Right atrium auricular region (tissue), 2 donors: ENCODE measurements at places on chromosomes 1 and 21. TPM values are rescaled to one million over a fixed set of nuclear protein-coding genes. Genes with fewer than 3 reads are reported as not detected.

DNA sequence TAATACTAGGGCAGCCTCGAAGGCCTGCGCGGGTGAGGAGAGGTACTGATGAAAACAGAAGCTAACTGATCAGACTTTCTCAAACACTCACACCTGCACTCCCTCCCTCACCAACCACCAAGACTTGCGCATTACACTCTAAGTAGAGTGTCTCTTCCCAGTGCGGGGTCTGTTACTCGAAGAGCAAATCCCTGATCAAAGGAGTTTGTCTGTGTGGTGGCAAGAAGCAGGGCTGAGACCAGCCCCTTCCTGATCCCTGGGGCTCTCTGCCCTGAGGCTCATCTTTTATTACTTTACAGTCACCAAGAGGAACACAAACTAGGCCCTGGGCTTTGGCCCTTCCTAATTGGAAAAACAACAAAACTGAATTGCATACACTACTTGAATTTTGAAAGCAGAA lies 19.5 kb upstream of the TSNAX start:
- no peak overlapping the region for H3K27ac ChIP-seq
- H3K4me1 ChIP-seq: no peaks in the 10 kb centered on the region
- H3K36me3 ChIP-seq: no peaks in the 10 kb centered on the region
- no peak overlapping the region for H3K4me3 ChIP-seq

DNA sequence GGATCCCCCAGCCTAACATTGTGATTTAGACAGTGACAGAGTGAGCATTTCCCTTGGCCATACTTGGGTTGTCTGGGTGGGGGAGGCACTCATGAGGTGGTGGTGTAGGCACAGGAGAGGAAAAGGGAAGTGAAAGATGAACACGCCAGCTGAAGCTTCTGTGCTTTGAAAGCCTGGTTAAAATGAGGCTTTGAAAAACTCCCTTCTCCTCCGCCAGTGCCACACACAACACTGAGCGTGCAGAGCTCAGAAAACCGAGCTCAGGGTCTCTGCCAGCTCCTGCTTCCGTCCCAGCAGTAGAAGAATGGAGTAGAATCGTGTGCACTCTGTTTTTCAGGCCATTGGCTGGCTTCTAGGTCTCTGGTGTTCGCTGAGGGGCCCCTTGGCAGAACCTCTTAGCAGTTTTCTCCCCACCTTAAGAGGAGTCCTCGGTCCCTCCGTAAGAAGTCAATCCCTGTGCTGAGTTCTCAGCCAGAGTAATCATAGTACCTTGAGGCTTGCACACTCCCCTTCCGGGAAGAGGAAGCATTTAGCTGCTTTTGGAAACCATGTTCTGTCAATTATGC lies 12.9 kb downstream of the PLEKHM2 start:
- H3K4me1 ChIP-seq: no peaks in the 10 kb centered on the region
- H3K27ac ChIP-seq: no peak overlapping the region
- no peaks in the 10 kb centered on the region for H3K27me3 ChIP-seq
- DNase-seq: no peak
- peaks cover 11% of the 10 kb centered on the region for H3K36me3 ChIP-seq

GRCh38 chr1:91732291-91733107 lies 153.5 kb downstream of the TGFBR3 start:
- peak overlapping the region; percentile 60 for H3K27ac ChIP-seq
- no peaks in the 10 kb centered on the region for H3K27me3 ChIP-seq
- no peak overlapping the region for H3K4me3 ChIP-seq
- peaks cover 30% of the 10 kb centered on the region for H3K36me3 ChIP-seq

- peak overlapping the region; percentile 99 for H3K4me3 ChIP-seq
- no peaks in the 10 kb centered on the region for H3K27me3 ChIP-seq
- H3K36me3 ChIP-seq: peaks cover 39% of the 10 kb centered on the region
- no peak for DNase-seq
- peaks cover 49% of the 10 kb centered on the region for H3K4me1 ChIP-seq
Measured at GRCh38 chr1:244863491-244864252, 671 bp downstream of the HNRNPU start.

DNA sequence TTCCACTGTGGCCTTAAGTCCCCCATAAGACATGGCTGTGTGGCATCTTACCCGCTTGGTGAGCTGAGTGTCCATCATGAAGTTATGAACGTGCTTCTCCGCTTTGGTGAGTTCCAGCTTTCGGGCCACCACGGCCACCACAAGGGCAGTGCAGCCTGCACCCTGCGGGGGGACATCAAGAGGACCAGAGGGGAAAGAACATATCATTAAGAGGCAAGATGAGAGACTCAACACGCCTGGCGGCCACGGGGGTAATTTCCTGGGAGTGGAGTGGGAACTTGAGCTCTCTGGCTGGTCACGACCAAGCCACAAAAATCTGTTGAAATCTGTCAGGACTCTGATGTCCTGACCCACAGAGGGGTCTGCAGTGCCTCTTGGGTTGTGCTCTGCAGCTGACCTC lies 117.9 kb upstream of the ADAR start:
- H3K27ac ChIP-seq: no peak overlapping the region
- H3K27me3 ChIP-seq: no peaks in the 10 kb centered on the region
- H3K4me3 ChIP-seq: no peak overlapping the region
- H3K36me3 ChIP-seq: no peaks in the 10 kb centered on the region
- no peaks in the 10 kb centered on the region for H3K4me1 ChIP-seq

DNA sequence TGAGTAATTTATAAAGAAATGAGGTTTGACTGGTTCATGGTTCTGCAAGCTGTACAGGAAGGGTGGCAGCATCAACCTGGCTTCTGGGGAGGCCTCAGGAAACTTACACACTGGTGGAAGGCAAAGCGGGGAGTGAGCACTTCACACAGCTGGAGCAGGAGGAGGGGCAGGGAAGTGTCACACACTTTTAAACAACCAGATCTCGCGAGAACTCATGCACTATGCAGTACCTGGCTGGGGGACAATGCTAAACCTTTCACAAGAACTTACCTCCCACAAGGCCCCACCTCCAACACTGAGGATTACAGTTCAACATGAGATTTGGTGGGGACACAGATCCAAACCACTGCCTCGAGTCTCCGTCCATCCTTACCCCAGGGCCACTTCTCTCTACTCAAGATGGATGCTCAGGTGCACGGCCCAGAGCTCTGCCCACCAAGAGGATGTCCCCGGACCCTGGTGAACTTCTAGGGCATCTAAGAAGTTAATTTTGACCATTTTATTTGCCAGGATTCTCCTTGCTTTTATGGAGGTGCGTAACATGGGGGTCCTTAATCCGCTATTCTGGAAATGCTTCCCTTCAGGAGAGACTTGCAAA lies 22.7 kb upstream of the ACTRT2 start:
- H3K4me3 ChIP-seq: no peak overlapping the region
- H3K36me3 ChIP-seq: no peaks in the 10 kb centered on the region
- no peak for DNase-seq
- no peaks in the 10 kb centered on the region for H3K27me3 ChIP-seq

GRCh38 chr21:15752763-15753407 lies 23.1 kb downstream of the USP25 start:
- H3K36me3 ChIP-seq: no peaks in the 10 kb centered on the region
- no peak overlapping the region for H3K4me3 ChIP-seq
- H3K27ac ChIP-seq: no peak overlapping the region
- H3K4me1 ChIP-seq: no peaks in the 10 kb centered on the region

DNA sequence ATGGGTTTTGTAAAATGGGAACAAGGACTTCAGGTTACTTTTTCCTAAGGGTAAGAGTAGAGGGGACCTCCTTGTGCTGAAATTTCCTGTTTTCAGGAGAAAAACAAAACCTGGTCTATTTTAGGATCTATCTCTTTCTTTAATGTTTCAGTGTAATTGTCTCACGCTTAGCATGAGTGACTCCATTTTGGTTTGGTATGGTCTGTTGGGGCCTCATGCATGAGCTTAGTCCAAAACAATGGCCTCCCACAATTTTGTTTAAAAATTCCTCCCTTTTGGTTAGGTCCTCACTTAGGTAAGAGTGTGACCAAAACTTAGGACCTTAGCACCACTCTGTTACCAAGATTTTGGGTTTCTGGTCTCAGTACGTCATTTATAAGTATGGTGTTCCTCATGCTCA lies 67.2 kb upstream of the TEKT2 start:
- no peak overlapping the region for H3K4me3 ChIP-seq
- H3K4me1 ChIP-seq: no peaks in the 10 kb centered on the region
- no peaks in the 10 kb centered on the region for H3K27me3 ChIP-seq
- no peak for DNase-seq
- no peak overlapping the region for H3K27ac ChIP-seq
- peaks cover 64% of the 10 kb centered on the region for H3K36me3 ChIP-seq

GRCh38 chr1:46150085-46150484 lies 17.7 kb upstream of the PIK3R3 start:
- peak overlapping the region; percentile 58 for H3K27ac ChIP-seq
- DNase-seq: no peak
- H3K36me3 ChIP-seq: no peaks in the 10 kb centered on the region
- no peaks in the 10 kb centered on the region for H3K4me1 ChIP-seq
- no peaks in the 10 kb centered on the region for H3K27me3 ChIP-seq

DNA sequence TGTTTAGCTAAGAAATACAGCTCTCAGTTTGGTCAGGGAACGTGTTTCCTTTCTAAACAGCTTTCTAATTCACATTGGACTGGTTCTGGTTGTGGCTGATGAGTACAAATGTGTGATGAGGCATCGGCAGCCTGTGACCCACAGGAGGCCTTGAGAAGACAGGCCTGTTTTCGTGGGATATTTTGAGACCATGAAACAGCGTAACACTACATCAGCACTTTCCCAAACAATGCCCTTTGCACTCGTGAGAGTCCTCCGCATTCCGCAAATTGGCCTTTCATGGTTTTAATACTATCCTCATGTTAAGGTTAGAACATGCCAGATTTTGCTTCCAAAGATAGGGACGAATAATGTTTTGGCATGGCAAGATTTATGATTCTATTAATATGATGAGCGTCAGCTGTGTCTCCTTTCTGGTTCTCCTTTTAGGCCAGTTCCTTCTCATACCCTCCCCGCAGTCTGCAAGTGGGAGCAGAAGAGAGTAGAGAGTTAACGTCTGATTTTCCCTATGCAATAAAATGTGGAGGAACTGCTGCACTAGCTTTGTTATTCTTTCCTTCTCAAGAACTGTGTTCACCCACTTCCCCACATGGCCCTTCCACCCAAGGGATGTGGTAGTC lies 84.3 kb upstream of the L1TD1 start:
- H3K36me3 ChIP-seq: no peaks in the 10 kb centered on the region
- H3K4me1 ChIP-seq: no peaks in the 10 kb centered on the region
- no peak for DNase-seq
- no peak overlapping the region for H3K27ac ChIP-seq
- H3K27me3 ChIP-seq: no peaks in the 10 kb centered on the region

CSRP1 gene
- 719 TPM for total RNA-seq

DNA sequence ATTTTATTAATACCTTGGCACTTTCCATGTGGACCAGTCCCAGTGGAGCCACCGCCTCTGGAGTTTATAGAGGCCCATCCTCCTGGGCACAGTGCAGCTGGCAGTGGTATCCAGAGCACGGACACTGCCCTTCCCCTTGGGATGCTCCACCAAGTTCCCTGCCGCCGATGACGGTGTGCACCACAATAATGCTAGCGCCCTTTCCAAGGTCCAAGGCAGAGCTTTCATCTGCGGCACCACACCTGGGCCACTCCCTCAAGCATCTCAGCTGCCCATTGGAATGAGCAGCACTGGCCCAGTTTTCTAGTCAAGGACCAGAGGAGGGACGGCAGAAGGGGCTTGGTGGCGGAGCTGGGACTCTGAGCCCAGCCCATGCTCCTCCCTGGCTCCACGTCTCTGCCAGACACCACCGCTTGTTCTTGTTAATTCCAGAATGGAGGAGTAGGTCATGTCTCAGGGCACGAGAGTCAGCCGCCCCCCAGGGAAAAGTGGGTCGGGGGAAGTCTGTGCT lies 24.5 kb downstream of the SIM2 start:
- no peak for DNase-seq
- no peak overlapping the region for H3K27ac ChIP-seq
- H3K4me1 ChIP-seq: no peaks in the 10 kb centered on the region

DNA sequence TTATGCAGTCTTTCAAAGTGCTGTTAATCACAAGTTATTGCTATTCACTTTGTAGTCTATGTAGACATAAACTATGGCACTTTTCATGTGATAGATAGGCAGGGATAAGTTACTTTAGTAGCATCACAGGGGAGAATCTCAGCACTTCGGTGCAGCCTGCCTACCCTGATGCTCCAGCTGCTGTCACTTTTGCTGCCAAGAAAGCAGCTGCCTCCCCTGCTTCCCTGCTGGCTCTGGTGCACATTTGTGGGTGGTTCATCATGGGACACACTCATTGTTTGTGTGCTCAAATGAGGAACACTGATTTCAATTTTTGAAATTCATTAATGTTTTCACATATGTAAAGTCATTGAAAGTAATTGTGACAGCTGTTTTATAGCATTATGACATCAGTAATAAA lies 272.6 kb downstream of the S1PR1 start:
- H3K27me3 ChIP-seq: no peaks in the 10 kb centered on the region
- H3K4me3 ChIP-seq: no peak overlapping the region
- H3K27ac ChIP-seq: no peak overlapping the region
- H3K4me1 ChIP-seq: no peaks in the 10 kb centered on the region

ARHGAP30 gene
- total RNA-seq: 1.4 TPM

- H3K4me1 ChIP-seq: peaks cover 36% of the 10 kb centered on the region
- H3K36me3 ChIP-seq: peaks cover 56% of the 10 kb centered on the region
- no peak for DNase-seq
- H3K27me3 ChIP-seq: no peaks in the 10 kb centered on the region
Measured at GRCh38 chr1:36342426-36343185, 19.2 kb upstream of the EVA1B start.

GRCh38 chr1:33711511-33711910 lies 152.4 kb upstream of the HMGB4 start:
- no peak overlapping the region for H3K4me3 ChIP-seq
- DNase-seq: no peak
- no peaks in the 10 kb centered on the region for H3K27me3 ChIP-seq
- no peaks in the 10 kb centered on the region for H3K4me1 ChIP-seq
- no peaks in the 10 kb centered on the region for H3K36me3 ChIP-seq

DNA sequence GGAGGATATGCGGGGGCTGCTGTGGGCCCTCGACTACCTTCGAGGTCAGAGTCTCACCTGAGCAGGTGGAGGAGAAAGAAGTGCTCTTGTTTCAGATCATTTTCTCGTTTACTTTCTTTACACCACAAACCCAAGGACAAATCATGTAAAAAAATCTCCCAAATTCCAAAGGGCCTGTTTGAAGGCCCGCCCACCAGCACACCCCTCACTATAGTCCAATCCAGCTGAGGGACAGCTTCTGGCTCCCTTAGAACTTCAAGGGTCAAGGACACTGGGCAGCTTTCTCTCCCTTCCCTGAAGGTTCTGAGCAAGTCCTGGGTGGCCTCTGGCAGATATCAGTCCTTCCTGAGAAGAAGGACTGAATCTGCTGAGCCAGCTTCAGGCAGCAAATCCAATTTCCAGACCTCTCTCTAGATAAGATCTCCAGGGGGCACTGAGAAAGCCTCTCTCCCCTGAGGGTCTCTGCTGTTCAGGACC lies 5.5 kb downstream of the STK40 start:
- H3K4me3 ChIP-seq: no peak overlapping the region
- H3K27ac ChIP-seq: peak overlapping the region; percentile 7
- no peak for DNase-seq
- H3K36me3 ChIP-seq: no peaks in the 10 kb centered on the region
- H3K4me1 ChIP-seq: peaks cover 73% of the 10 kb centered on the region
- no peaks in the 10 kb centered on the region for H3K27me3 ChIP-seq

GRCh38 chr1:234331507-234331906 lies 41.7 kb upstream of the COA6 start:
- no peaks in the 10 kb centered on the region for H3K36me3 ChIP-seq
- H3K27ac ChIP-seq: no peak overlapping the region
- H3K4me3 ChIP-seq: no peak overlapping the region

OR14I1 gene
- not detected for total RNA-seq

- no peaks in the 10 kb centered on the region for H3K27me3 ChIP-seq
- H3K27ac ChIP-seq: no peak overlapping the region
- DNase-seq: no peak
- peaks cover 22% of the 10 kb centered on the region for H3K36me3 ChIP-seq
- H3K4me3 ChIP-seq: no peak overlapping the region
Measured at GRCh38 chr1:183886853-183887252, 81.9 kb downstream of the RGL1 start.
